ENCODE measurements at places on chromosomes 7 and 10.

GRCh38 chr10:28903063-28903462 is 225.7 kb downstream of the BAMBI start:
- DNase-seq, result no peak

- DNase-seq, result no peak
Measured at GRCh38 chr10:22805304-22805703, 90.9 kb upstream of the PIP4K2A start.

GRCh38 chr7:43768201-43768886 is 9.9 kb downstream of the BLVRA start:
- DNase-seq, result no peak

- no peak for DNase-seq
Measured at GRCh38 chr7:96284835-96285234, 37.1 kb downstream of the SLC25A13 start.

- no peak for DNase-seq
Measured at GRCh38 chr7:147044941-147045340, 928.3 kb downstream of the CNTNAP2 start.

- no peak for DNase-seq
Measured at GRCh38 chr7:46908770-46909169, 673.1 kb downstream of the TNS3 start.

GRCh38 chr7:57426629-57427003 is 23.4 kb upstream of the ZNF716 start:
- DNase-seq, result no peak

GRCh38 chr10:123847686-123848432 is 43.7 kb downstream of the CPXM2 start:
- DNase-seq, result no peak

DNA sequence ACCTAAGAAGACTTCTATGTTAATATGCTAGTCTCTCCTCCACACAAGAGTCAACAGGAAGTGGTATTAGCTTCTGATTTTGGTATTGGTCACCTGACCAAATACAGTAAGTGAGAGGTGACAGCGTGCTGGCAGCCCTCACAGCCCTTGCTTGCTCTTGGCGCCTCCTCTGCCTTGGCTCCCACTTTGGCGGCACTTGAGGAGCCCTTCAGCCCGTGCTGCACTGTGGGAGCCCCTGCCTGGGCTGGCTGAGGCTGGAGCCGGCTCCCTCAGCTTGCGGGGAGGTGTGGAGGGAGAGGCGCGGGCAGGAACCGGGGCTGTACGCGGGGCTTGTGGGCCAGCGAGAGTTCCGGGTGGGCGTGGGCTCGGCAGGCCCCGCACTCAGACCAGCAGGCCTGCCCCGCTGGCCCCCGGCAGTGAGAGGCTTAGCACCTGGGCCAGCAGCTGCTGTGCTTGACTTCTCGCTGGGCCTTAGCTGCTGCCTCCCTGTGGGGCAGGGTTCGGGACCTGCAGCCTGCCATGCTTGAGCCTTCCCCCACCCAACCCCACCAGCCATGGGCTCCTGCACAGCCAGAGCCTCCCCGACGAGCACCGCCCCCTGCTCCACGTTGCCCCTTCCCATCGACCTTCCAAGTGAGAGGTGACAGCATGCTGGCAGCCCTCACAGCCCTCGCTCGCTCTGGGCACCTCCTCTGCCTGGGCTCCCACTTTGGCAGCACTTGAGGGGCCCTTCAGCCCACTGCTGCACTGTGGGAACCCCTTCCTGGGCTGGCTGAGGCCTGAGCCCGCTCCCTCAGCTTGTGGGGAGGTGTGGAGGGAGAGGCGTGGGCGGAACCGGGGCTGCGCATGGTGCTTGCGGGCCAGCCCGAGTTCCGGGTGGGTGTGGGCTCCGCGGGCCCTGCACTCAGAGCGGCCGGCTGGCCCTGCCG is 4.2 kb upstream of the ACSL5 start:
- DNase-seq, result no peak

GRCh38 chr7:25151773-25152172 is 26.7 kb upstream of the CYCS start:
- no peak for DNase-seq

DNA sequence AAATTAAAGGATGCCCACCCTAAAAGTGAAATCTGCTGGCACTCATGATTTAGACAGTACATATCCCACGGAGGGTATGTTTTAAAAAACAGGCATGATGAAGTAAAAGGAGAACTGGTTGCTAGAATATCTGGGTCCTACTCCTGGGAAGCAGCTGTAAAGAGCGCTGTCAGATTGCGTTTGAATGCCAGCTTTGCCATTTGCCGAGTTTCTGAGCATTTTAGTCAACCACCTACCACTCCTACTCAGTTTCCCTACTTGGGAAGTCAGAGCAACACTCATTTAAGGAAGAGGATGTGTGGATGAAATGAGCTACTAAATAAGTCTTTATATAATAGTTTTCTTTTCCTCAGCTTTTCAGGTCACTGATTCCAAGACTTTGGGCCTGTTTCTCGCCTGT is 1.1 kb upstream of the UMAD1 start:
- DNase-seq, result no peak

GRCh38 chr7:46283852-46284251 is 362.8 kb upstream of the IGFBP3 start:
- DNase-seq, result no peak

DNA sequence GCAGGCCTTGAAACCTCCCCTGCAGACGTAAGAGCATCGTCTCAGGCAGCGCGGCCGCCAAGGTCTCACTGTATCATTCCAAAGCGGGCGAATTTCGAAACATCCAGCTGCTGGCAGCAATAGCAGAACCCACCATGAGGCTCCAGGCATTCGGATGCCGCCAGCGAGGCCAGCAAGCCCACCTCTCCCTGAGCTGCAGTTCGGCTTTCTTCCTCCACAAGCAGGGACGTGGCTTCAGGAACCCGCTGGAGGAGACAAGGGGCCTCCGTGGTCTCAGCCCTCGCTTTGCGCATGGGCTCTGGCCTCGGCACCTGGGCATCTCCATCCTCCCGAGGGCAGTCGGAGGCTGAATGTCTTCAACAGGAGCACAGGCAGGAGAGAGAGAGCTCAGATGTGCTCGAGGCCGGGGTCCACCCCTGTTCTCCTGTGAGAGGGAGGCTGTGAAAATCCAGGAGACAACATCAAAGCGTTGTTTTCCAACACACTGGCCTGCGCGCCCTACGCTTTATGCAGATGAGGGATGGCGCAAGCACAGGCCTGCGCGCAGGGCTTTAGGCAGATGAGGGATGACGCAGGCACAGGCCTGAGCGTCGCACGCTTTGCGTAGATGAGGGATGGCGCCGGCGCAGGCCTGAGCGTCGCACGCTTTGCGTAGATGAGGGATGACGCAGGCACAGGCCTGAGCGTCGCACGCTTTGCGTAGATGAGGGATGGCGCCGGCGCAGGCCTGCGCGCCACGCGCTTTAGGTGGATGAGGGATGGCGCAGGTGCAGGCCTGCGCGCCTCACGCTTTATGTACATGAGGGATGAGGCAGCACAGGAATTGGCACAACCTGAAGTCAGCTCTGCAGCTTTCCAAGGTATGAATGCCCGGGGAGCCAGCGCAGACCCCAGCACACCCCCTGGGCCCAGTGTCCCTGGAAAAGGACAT is 103.2 kb downstream of the WDR37 start:
- DNase-seq, result no peak

DNA sequence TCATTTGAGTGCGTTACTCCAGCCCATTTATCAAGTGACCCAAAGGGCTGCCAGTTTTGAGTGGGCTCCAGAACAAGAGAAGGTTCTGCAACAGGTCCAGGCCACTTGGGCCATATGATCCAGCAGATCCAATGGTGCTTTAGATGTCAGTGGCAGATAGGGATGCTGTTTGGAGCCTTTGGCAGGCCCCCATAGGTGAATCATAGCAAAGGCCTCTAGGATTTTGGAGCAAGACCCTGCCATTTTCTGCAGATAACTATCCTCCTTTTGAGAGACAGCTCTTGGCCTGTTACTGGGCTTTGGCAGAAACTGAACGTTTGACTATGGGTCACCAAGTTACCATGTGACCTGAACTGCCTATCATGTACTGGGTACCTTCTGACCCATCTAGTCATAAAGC is 358.8 kb upstream of the SEMA3C start:
- no peak for DNase-seq

DNA sequence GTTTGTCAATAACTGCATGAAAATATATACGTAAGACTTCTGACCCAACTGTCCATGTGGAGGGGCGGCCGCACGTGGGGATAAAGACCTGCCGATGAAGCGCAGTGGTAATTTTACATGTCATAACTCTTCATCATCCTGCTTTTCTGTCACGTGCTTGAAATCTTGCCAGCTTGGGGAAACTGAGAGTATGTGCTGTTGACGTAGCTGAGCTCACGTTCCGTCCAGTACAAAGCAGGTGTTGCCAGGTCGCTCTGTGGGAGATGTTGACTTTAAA is 105.1 kb downstream of the INPP5A start:
- no peak for DNase-seq

DNA sequence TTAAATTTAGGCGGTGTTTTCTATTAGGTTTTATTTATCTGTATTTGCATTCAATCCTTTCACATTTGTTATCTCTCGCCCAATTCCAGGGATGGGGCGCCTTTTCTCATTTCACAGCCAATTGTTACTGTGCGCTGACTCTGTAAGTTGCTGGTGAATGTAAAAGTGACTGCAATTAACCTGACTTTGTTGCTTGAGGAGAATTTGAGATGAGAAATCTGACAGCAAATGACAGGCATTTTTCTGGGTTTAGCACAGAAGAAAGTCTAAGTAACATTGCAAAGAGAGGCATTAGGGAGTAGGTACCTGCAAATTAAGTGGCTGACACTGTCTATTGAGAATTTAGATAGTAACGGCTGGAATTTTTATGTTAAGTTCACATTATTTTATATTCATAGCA is 16.6 kb downstream of the FOXP2 start:
- DNase-seq, result no peak

- DNase-seq, result no peak
Measured at GRCh38 chr7:138768241-138768640, 29.6 kb upstream of the TMEM213 start.

- DNase-seq, result no peak
Measured at GRCh38 chr10:92822060-92822634, 26.2 kb upstream of the EXOC6 start.

DNA sequence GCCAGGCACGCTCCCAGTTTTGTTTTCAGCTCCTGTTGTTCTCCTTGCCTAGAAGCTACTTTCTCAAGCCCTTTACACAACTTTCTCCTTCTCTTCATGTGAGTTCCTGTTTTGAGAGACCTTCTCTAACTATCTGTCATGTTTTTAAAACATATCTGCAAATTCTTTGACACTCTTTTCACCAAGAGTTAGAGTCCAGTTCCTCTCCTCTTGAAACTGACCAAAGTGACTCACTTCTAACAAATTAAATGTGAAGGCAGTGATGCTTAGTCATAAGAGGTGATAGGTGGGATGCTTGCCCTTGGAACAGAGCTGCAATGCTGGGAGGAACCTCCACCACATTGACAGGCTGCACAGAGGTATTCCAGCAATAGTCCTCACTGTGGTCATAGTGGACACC is 25.3 kb downstream of the ZSCAN25 start:
- DNase-seq, result no peak

GRCh38 chr10:32995066-32995622 is 37.1 kb upstream of the ITGB1 start:
- no peak for DNase-seq

DNA sequence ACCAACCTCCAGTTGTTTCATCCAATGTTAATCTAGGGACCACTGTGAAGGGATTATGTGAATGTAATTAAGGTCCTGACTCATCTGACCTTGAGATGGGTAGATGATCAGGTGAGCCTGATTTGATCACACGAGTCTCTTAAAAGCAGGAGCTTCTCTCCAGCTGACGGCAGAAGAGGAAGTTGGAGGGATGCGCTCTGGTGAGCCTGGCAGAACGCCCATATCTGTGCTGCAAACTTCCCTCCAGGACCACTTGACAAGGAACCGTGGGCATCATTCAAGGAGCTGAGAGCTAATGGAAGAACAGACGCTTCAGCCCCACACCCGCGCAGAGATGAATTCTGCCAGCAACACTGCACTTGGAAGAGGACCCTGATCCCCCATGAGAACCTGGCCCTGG is 642.4 kb downstream of the TNS3 start:
- no peak for DNase-seq

DNA sequence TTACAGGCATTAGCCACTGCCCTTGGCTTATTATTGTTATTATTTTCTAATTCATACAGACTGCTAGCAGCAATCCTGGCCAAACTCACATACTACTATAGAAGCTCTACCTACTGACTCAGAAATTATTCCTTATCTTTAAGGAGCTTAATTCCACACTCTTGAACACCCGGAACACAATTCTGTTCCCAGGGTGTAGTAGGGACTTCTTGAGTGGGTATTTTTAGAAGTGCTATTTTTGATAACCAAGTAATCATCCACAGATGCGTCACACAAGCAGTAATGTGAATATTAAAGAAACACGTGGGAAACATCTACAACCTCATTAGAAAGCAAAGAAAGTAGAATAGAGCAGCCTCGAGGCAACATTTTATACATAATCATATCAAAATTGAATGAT is 149.2 kb downstream of the PTEN start:
- DNase-seq, result no peak

- peak; percentile 35 for DNase-seq
Measured at GRCh38 chr10:44326474-44327030, 58.3 kb downstream of the CXCL12 start.

- DNase-seq, result no peak
Measured at GRCh38 chr10:78556705-78557432, 511.9 kb upstream of the ZMIZ1 start.

- peak; percentile 4 for DNase-seq
Measured at GRCh38 chr10:33257439-33258080, 76.9 kb downstream of the NRP1 start.

DNA sequence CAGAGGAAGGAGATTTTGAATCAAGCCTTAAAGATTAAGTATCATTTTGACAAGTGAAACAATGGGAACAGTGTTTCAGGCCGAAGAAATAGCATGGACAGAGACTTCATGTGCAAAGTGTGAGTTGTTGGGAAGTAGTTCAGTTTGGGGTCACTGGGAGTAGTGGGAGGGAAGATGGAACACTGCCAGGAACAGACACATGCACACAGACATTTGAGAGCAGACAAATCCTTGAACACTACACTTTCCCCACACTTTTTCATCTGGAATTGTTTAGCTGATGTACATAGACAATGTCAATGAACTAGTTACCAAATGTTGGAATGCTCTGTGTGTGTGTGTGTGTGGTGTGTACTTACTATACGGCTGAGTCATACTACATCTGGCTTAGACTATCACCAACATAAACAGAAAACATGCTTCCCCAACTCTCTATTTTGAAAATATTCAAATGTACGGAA is 52.4 kb upstream of the LRRC17 start:
- no peak for DNase-seq

GRCh38 chr10:71748671-71749191 is 24.6 kb downstream of the VSIR start:
- DNase-seq, result no peak

DNA sequence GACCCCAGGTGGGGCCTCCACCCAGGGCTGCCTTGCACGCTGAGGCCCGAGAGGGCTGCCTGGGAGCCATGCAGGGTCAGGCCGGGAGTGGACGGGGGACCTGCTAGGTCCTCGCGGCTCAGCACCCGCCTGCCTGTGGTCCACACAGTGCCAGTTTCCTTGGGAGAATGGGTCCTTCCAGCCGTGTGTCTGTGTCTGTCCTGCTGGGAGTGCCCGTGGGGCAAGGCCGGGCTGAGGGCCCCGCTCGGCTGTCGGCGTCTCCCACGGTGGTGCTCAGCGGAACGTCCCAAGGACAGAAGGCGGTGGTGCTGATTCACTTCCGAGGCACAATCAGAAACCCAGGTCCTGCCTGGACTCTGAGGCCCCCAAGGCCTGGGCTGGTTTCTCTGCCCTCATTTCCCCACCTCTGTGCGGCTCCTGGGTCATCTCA is 23.2 kb upstream of the GTPBP4 start:
- DNase-seq, result no peak
